ENCODE measurements at places on chromosomes 5 and 9.

DNA sequence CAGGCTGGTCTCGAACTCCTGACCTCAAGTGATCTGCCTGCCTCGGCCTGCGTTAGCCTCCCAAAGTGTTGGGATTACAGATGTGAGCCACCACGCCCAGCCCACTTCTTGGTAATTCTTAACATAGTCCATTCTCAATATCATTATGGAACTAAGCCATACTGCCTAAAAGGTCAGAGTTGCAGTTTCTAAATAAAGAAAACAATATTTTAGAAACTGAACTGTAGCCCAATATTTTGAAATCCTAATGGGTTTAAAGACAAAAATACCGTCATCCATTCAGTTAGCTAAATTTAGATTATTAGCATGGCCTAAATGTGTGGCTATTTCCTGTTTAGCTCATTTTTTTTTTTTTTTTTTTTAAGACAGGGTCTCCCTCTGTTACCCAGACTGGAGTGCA lies 99.5 kb downstream of the USP20 start:
- no peak for DNase-seq

GRCh38 chr9:26413611-26414010 lies 479.0 kb downstream of the CAAP1 start:
- no peak for DNase-seq

DNA sequence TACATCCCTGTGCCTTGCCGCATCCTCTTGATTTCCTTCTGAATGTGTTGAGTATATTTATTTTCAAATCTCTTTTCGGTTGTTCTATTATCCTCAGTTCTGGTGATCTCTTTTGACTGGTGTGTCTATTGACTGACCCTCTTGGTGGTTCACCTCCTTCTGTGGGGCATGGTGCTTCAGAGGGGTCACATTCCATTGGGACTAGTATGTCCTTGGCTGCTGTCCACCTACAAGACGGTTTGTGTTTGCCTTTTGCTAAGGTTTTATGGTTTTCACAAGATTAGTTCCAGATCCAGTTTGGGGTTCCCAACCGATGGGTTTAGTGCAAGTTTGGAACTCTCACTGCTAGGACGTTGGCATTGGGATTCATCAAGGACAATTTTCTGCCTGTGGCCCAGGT lies 66.6 kb downstream of the PHF2 start:
- DNase-seq, result no peak

DNA sequence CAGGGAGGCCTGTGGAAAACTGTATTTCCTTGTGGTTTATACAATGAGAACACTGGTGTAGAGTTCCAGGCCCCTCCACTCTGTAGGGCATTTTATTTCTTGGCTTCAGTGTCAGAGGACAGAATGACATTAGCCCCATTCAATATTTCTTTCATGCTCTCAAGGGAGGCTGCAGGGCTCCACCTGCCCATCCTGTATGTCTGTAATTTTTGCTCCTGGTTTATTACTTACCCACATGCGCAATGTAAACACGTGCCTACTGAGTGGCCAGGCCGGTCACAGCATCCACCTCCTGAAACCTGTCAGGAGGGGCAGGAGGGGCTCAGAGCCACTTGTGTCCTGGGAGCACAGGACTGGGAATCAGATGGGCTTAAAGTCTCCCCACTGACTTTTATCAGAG lies 82.4 kb downstream of the GADD45G start:
- no peak for DNase-seq

DNA sequence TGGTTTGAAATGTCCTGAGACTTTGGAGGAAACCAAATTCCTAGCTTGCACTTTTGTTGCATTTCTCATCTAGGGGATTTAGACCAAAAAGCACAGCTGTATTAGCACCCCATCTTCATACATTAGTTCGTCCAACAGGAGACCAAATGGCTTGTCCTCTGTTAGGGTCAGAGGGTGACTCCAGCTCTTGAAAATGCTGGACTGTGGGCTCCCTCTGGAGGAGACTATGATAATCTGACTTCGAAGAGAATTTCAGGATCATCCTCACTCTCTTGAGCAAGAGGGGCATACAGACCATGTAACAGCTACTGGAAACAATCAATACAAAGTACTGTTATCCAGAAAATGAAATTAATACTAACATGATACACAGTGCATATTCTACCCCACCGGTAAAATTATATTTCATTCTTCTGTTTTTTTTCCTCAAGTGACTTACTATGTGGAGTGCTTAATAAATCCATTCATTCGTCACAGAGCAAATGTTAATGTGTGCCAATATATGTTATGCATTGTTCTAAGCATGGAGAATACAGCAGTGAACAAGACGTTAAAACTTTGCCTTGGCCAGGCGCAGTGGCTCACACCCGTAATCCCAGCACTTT lies 63.7 kb upstream of the PPP2CA start:
- peak; percentile 53 for DNase-seq

GRCh38 chr5:123206618-123207017 lies 117.6 kb downstream of the PRDM6 start:
- DNase-seq, result no peak

All from neuronal stem cell (in vitro differentiated cells).